ENCODE measurements at places on chromosomes 1 and 21. TPM values are rescaled to one million over a fixed set of nuclear protein-coding genes. Genes with fewer than 3 reads are reported as not detected.

The LAMB3 gene
- total RNA-seq = 5.9 TPM

The MROH7 gene
- total RNA-seq = 0.27 TPM

The LCE1E gene
- not detected for total RNA-seq

The LRRIQ3 gene
- total RNA-seq = 1.3 TPM

The MAN1A2 gene
- 31.3 TPM for total RNA-seq

The DDAH1 gene
- 88.9 TPM for total RNA-seq

The DNALI1 gene
- 13.7 TPM for total RNA-seq

Measured in fibroblast of the aortic adventitia (primary cell).